Fibroblast of the conjunctiva (primary cell): ENCODE measurements at places on chromosomes 12 and 14.

GRCh38 chr12:6724409-6724797 is 557 bp downstream of the COPS7A start:
- DNase-seq: no peak

GRCh38 chr14:39582028-39582654 is 149.9 kb upstream of the FBXO33 start:
- no peak for DNase-seq

GRCh38 chr12:107395817-107396216 is 289.8 kb upstream of the PWP1 start:
- DNase-seq: no peak

- DNase-seq: no peak
Observed at GRCh38 chr14:22131749-22132476, 457.1 kb downstream of the DAD1 start.

DNA sequence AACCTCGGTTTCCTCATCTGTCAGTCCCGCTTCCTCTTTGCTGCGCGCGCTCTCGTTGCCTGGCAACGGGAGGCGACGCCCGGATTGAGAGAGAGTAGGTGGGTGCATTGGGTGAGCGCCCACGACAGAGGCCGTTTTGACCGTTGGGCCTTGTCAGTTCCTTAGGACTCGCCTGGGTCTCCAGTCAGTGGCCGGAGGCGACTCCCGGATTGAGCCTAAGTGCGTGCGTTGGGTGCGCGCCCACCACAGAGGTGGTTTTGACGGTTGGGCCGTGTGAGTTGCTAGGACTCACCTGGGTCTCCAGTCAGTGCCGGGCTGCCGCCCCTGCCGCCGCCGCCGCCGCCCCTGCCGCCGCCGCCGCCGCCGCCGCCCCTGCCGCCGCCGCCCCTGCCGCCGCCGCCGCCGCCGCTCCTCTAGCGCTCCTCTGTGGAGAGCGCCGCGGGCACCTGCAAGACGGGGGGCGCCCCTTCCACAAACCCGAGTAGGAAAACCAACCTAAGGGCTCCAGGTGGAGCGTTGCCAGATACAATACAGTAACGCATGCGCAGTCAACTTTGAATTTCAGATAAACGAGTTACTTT is 37.2 kb downstream of the APOBEC1 start:
- DNase-seq: no peak

GRCh38 chr14:96268431-96269358 is 12.7 kb downstream of the BDKRB1 start:
- DNase-seq: peak; percentile 88

- peak; percentile 38 for DNase-seq
Observed at GRCh38 chr12:24226745-24227350, 277.4 kb upstream of the SOX5 start.

GRCh38 chr14:67232066-67232465 is 9.2 kb upstream of the PALS1 start:
- no peak for DNase-seq

GRCh38 chr12:50924131-50924438 is 28.3 kb upstream of the HIGD1C start:
- DNase-seq: no peak

DNA sequence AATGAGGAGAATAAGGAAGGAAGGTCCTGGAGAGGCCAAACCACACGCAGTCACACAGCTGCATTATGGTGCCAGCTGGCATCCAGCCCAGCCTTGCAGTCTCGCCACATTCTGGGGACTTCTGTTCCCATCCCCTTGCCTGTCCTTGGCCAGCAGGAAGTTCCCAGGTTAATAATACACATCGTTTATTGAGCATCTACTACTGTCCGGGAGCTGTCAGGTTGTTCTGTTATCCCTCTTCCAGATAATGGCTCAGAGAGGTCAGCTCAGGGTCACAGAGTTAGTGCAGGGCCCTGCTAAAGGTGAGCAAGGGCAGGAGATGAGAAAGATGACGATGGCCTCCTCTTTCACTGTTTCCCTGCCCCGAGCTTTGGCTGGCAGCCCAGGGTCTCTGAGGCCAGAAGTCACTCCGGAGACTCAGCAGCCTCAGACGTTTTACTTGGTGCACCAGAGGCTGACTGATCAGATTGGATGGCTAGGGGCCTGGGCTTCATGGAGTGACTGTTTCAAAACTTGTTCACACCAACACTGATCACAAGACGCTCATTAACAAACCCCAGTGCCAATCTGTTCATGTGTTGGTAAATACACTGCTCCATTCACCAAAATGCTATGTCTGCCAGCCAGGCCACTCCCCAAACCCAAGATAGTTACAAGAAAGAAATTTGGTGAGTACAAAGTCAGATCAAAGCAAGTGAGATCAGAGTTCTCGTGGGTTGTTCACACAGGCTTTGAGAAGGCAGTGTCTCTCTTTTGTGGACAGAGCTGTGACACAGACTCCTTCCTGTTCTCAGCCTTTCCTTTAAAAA is 79.2 kb downstream of the B4GALNT3 start:
- DNase-seq: no peak

DNA sequence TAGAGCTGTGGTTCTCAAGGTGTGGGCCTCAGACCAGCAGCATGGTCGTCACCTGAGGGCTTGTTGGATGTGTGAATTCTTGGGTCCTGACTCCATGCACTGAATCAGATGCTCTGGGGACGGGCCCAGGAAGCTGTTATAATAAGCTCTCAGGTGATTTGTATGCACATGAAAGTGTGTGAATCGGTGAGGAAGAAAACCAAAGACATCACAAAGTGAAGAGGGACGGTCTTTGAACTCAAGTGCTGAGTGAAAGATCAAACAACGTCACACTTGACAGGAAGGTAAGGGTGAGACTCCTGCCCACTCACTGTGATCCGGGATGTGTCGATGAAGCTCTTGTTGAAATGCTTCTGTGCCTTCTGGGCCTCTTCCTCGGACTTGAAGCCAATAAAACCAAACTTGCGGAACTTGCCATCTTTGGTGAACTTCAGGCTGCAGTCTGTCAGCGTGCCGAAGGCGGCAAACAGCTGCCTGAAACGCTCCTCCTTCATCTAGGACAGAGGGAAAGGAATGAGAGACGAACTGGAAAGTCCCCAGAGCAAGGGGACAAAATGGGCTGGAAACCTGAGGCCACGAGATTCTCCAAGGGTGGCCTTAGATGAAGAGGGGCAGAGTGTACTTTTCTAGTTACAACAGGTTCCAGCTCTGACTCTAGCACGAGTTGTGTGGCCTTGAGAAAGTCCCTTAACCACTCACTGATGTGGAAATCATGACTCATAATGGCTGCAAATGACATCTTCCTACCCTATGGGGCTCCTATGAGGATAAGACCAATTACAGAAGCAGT is 4.0 kb downstream of the RBM19 start:
- DNase-seq: peak; percentile 10

- DNase-seq: no peak
Observed at GRCh38 chr14:74955229-74956026, at the start of gene PGF. TSS of gene PGF (minus strand) at chr14:74955597. CDS start at chr14:74955242, 355 bp downstream.

- DNase-seq: no peak
Observed at GRCh38 chr12:52907092-52907810, 2.4 kb upstream of the KRT8 start.

DNA sequence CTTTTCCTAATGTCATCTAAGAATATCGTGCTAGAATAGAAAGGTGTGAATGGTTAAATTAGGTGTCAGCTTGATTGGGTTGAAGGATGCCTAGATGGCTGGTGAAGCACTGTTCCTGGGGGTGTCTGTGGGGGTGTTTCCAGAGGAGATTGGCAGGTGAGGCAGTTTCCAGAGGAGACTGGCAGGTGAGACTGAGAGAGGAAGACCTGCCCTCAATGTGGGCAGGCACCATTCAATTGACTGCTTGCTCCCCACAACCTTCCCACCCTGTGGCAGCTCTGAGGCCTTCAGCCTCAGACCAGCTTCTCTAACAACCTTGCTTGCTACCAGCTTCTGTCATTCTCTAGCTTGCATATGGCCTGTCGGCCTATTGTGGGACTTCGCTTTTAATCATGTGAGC is 9.2 kb downstream of the RNASE9 start:
- DNase-seq: no peak

DNA sequence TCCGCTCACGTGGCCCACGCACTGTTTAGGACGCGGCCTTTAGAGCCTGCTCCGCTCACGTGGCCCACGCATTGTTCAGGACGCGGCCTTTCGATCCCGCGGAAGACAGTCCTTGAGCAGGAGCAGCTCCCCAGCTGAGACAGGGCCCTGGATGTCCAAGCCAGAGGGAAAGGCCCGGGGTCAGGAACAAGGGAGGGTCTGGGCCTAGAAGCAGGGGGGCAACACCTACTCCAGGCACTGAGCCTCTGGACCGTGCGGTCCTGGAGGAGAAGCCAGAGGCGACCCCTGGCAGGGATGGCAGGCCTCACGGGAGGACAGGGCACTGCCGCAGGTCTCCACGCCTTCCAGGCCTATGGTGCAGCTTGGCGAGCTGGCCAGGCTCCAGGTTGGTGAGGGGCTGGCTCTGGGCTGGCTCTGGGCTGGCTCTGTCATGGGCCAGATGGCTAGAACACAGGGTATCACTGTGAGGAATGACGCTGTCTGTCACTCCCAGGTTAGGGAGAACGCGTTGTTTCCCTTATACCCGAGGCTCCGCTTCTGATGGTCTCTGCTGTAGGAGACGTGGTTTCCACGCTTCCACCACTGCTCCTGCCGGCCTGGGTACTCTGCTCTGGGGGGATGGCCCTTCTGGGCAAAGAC is 341.7 kb downstream of the TMEM121 start:
- no peak for DNase-seq

- DNase-seq: no peak
Observed at GRCh38 chr12:26138860-26139259, 14.0 kb upstream of the BHLHE41 start.

GRCh38 chr12:19125325-19125724 is 4.2 kb upstream of the PLEKHA5 start:
- no peak for DNase-seq

DNA sequence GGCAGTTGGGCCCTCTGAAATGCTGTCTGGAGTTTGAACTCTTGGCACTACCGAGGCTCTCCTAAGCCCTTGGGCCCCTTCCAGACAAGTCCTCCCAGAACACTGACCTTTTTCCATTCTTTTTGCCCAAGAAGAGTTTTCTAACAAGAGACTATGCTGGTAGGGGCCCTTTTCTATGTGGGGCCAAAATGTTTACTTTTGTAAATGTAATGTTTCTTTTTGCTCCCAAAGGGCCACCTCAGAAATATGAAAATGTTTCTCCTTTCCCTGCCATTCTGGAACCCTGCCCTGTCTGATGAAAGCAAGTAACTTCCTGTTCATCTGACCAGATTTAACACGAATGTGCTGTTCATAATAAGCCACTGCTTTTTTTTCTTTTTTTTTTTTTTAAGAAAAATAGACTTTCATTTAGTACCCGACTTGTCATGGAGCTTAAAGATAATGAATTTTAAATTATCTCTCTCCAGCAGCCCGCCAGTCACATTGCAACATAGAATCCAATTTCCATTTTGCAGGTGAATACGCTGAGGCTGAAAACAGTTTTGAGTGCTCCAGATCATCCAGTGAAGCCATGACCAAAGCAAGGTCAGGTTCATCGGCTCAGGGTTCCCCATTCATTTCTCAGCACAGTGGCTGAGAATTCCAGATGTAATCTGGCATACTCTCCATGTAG is 169.9 kb downstream of the DPF3 start:
- DNase-seq: peak; percentile 65

- DNase-seq: no peak
Observed at GRCh38 chr12:93247313-93247991, 130.3 kb upstream of the NUDT4 start.

DNA sequence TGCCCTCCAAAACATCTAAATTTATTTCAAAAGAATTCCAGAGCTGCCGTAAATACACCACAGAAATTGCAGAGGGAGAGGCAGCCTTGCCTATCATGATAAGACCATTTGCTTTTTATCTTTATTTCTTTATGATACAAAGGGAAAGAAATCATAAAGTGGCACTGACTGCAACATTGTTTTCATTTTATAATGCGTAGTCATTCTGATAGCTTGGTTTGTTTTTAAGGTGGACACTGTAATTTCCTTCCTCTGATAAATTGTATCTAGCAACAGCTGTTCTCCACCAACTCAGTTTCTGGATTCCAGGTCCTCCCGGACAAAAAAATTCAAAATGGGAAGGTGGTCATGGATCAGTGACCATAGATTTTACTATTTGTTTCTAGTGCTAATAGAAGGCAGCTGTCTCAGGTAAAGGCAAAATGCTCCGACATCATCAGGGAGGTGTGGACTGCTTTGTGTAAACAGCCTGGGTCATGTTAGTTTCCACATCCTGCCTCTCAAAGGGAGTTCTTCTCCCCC is 623 bp upstream of the TSPAN8 start:
- no peak for DNase-seq

DNA sequence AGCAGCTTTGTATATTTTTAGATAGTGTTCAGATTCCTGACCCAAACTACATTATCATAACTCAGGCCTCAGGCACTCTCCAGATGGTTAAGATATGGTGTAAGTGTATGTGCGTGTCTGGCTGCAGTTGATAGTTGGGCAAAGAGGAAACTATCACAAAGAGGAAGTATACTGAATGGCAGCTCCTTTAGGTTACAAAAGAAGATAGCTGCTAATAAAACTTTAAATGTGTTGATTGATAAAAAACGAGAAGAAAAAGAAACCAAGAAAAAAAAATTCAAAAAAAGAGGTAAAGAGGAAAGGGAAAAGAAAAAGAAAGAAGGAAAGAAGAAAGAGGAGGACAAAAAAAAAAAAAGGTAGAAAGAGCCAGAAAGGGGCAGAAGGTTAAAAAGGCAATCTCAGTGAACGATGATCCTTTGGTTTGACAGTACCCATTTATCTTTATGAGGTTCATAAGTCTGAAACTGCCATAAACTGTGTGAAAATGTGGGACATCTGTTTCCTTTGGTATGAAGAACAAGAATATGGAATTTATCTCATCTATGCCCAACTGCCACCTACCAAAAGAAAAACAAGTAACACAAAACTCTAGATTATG is 42.2 kb downstream of the TAOK3 start:
- no peak for DNase-seq

DNA sequence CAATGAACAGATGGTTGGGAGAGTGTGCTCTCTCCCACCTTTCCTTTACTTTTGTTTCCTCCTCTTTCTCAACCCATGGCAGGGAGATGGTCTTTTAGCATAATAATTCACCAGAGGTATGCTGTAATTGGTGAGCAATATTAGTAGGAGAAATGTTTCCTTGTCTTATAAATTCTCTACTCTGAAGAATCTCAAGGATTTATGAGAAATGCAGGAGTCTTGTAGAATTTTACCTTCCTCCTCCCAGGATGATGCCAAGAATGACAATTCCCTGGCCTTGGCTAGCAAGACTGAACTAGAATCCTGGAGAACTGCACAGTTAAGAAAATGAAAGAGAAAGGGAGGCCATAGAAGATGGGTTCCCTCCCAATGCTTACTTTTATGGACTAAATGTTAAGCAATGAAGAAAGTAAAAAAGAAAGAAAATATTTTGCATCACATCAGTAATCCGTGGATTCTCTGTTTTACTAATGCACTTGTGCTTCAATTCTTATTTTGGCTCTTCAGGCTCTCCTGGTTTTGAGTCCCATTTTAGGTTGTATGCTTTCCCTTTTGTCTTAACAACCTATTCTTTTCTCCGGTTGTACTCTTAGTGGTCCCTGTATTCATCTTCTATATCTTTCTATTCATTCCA is 192.9 kb upstream of the GARIN6 start:
- no peak for DNase-seq

- no peak for DNase-seq
Observed at GRCh38 chr12:113924341-113924740, 41.8 kb downstream of the RBM19 start.
